ENCODE measurements at places on chromosomes 4 and X.
A peak's percentile ranks its signal among the peaks of the same experiment; 100 is the strongest.

DNA sequence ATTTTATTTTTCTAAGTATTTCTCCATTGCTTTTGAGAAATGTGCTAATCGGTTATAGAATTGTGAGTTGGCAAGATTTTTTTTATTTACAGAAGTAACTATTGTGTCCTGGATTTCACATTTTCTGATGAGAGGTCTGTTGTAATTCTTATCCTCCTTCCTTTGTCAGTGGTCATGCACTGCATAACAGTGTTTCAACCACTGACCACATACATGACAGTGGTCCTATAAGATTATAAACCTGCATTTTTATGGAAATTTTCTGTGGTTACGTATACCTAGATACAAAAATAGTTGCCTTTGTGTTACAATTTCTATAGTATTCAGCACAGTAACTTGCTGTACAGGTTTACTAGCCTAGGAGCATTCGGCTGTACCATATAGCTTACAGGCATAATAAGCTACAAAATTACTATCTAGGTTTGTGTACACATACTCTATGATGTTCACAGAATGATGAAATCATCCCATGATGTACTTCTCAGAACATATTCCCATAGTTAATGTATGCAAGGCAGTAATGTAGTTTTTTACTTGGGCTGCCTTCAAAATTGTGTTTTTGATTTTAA lies 47.8 kb downstream of the APELA start:
- DNase-seq = no peak

- DNase-seq = no peak
These were observed 15.5 kb downstream of the NKX3-2 start for GRCh38 chr4:13528821-13529127.

GRCh38 chr4:100736641-100737451 lies 219.0 kb upstream of the EMCN start:
- DNase-seq = peak; percentile 34

DNA sequence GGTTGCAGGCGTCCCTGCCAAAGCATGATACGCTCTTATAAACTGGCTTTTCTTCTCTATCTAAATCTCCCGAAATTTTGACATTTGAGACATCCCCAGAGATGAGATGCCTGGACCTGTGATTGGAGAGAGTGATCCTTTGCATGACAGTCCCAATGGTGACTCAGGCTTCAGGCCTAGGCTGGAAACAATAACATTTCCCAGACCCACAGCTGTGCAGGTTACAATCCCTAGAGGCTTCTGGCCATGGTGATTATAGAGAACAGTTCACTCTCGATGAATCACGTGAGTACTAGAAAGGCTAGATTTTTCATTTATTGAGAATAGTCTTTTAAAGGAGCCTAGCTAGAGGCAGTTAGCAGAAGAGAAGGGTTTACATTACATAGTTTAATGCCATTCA lies 75.9 kb downstream of the SPATA18 start:
- DNase-seq = no peak

DNA sequence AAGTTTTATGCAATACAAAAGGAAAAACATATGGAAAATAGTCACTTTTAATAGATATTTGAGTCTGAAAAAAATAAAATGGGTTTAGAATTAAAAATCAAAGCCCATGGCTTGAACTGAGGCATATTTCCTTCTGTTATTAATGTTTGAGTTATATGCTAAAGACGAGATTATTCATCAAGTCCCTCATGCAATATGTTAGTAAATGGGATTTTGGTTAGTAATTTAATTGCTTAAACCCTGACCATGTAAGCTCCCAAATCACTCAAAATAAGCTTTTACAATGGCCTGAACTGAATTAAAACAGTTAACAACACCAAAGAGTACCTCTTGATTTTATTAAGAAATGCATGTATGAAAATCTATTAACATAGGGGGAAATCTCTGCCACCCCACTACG lies 12.1 kb downstream of the UNC5C start:
- no peak for DNase-seq

- no peak for DNase-seq
These were observed 153.8 kb downstream of the DCLK2 start for GRCh38 chr4:150232029-150232428.

- DNase-seq = no peak
These were observed 313.0 kb downstream of the DCTD start for GRCh38 chr4:182604161-182604622.

- DNase-seq = no peak
These were observed 18.8 kb downstream of the PPP2R3B start for GRCh38 chrX:367866-368265.

GRCh38 chr4:120694973-120695372 lies 227.6 kb downstream of the PRDM5 start:
- DNase-seq = peak; percentile 51

DNA sequence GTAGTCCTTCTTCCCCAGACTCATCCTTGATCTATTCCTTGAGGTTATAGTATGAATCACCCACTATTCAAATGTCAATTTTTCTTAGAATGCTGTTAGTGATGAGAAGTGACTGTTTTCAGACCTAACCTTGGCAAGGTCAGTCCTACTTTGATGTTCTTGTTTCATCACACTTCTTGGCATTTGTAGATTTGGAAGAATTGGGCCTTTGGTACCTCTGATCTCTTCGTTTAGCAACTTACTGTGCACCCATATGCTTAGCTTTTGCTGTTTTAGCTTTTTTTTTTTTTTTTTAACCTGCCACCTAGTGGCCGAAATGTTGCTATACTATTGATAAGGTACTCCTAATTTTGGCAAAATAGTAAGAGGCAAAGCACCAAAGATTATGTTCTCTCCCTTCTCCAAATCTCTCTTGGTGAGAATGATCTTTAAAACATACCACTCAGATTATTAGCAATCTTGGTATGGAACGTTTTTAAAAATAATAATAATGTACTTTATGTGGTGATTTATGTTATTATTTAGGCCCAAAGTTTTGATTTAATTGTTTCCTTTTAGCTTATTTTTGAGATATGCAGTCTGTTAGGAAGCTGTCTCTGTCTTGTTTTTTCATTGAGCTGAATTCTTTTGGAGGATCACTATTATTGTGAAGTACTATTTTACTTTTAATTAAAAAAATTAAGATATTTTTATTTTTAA lies 16.6 kb downstream of the DCK start:
- peak; percentile 48 for DNase-seq

GRCh38 chrX:130539721-130540321 lies 138.0 kb downstream of the RBMX2 start:
- peak; percentile 22 for DNase-seq

DNA sequence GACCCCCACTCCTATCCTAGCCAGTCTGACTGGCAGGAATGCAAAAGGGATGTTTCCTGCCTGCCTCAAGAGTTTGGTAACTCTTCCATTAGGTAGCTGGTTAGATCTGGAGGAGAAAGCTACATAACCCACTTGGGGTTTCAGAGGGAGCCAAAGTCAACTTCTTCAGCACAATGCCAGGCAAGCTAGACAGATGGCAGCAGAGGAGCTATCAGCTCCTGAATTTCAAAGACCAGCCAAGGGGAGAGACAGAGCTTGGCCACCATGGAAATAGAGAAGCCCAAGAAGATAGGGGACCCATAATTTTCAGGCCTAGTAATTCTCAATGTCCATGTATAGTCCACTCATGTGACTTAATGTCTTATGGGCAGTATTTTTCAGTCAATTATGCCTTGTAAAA lies 56.4 kb downstream of the PGRMC1 start:
- no peak for DNase-seq

DNA sequence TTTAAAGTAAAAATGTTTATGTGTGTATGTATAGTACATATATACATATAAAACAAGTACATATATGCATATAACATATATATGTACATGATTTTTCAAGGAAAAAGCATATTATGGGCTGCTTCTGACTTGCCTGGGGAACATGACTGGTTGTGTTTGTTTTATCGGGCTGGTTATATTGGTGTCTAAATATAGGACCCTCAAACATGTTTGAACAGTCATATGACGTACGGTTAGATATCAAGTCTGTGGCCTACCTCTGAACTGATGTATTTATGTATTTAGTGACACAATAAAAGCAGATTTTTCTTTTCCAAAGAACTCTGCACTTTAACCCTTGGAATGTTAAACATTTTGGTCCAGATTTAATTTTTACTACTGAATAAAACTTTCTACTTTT lies 37.9 kb upstream of the ARSD start:
- DNase-seq = no peak

- peak; percentile 9 for DNase-seq
These were observed 494 bp downstream of the SPOCK3 start for GRCh38 chr4:167233685-167234315.

DNA sequence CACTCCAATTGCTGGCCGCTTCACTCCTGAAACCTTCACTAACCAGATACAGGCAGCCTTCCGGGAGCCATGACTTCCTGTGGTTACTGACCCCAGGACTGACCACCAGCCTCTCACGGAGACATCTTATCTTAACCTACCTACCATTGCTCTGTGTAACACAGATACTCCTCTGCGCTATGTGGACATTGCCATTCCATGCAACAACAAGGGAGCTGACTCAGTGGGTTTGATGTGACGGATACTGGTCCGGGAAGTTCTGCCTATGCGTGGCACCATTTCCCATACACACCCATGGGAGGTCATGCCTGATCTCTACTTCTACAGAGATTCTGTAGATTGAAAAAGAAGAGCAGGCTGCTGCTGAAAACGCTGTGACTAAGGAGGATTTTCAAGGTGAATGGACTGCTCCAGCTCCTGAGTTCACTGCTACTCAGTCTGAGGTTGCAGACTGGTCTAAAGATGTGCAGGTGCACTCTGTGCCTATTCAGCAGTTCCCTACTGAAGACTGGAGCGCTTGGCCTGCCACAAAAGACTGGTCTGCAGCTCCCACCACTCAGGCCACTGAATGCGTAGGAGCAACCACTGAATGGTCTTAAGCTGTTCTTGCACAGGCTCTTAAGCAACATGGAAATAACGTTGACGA lies 35.8 kb upstream of the PRDM8 start:
- DNase-seq = no peak

GRCh38 chrX:153633048-153633447 lies 14.0 kb upstream of the DUSP9 start:
- no peak for DNase-seq

DNA sequence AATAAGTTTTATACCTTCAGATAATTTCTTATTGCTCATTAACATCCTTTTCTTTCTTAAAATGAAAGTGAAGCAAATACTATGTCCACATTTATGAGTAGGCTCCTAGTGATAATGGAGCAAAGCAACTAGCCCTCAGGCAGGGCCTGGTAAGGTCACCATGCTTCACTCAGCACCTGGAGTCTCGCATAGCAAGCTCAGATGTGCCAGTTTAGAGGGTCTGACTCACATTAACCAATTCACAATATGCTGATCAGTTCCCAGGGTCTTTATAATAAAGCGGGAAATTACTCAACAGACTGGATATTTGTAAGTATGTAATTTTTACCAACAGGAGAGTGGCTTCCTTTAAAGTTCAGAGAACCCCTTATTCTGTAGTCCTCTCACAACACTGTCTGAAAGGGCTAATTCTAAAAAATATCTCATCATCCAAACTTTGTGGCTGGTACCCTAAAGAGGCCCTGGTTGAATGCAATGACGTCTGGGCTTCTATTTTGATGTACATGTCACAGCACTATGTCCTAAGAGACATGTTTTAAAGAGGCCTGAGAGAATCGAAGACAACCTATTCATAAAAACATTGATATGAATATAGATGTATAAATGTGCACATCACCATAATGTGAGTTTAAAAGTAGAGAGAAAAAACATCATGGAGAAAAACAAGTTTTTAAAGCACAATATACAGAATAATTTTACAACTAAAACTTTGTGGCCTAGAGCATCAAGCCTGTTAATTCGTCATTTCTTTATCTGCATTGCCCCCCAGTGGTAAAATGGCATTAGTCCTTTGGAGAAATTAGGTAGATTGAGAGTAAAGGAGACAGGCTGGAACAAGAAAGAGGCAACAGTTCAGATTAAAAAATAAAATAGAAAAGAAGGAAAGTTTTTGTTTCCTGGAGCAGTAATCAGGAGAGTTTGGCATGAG lies 44.3 kb downstream of the IL21 start:
- DNase-seq = peak; percentile 28

GRCh38 chrX:119401569-119401968 lies 2.4 kb downstream of the SLC25A43 start:
- DNase-seq = no peak

DNA sequence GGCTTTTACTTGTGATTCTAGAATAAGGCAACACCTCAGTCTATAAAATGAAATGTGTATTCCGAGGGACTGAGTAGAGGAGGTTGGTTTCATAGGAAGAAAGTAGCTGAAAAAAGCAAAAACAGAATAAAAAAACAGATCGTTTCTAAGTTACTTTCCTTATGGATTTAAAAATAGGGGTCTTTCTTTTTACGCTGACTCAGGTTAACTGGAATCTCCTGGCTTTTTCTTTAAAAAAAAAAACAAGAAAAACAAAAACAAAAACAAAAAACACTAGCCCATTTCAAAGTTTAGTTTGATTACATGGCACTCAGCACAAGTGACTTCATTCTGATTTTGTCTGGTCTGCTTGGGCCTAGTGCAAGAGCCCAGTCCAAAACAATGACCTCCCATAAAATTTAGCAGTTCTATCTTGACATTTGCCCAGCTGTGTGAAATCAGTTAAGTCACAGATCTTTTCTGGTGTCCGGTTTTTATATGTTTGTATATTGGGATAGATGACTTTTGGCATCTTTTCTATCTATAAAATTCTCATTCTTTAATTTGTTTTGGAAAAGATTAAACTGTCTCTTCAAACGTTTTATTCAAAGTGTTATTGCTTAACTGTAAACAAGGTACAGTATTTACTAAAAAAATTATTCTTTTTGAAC lies 222.7 kb upstream of the HTR2C start:
- DNase-seq = no peak

- no peak for DNase-seq
These were observed 22.2 kb upstream of the LPAR4 start for GRCh38 chrX:78725287-78725686.

DNA sequence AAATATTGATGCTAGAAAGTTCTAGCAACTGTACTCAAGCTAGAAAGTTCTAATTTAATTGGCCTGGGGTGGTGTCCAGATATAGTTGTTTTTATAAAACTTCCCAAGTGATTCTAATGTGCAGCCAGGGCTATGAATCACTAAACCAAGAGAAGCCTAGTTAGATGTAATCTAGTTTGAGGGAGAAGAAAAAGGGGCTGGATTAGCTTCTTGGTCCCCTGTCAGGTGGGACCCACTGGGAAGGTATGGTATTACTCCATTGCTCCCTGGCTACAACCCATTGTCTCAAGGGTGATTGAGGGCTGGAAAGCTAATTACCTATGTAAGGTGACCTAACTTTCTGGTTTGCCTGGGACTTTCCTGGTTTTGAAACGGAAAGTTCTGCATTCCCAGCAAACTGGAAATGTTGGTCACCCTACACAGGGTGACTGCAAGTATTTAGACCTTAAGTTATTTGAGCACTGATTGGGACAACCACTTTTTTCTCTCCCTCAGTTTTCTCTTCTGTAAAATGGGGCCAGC lies 23.9 kb upstream of the MSN start:
- DNase-seq = no peak

GRCh38 chrX:148865277-148866210 lies 365.1 kb downstream of the AFF2 start:
- DNase-seq = no peak
